ENCODE measurements at places on chromosomes 6 and 20.

DNA sequence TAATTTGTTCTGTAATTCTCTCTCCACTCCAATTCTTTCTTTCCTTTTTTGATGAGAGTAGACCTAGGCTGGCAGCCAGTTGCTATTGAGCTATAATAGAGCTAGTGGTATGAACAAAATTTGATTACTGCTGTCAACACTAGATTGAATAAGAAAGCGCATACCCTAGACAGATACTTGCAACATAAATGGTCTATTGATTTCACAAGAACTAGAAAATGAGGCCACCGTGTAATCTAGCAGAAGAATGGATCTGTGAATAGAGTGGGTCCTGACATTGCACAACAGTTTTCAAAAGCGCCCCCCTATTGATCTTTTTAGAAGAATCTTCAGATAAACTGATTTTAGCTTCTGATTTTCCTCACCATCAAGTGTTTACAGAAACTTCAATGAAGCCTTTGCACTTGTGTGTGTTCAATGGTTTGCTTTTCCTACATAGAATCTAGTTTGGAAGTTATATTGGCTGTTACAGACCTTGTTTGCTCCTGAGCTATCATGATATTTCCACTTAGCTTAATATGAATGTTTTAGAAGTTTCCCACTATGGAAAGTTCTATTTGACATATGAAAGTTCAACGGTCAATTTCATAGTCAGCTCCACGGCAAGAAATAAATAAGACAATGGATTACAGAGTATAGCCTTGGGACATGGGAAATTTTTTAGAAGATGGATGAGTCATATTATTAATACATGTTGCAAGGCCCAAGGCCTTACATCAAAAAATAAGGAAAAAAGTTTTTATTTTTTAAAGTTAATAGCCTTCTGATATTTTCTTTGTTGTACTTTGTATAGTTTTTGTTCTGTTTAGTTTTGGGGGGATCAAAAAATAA, 55.6 kb downstream of the UTRN start:
- DNase-seq = no peak

- no peak for DNase-seq
Measured at GRCh38 chr20:60851826-60852704, 400.0 kb upstream of the CDH4 start.

DNA sequence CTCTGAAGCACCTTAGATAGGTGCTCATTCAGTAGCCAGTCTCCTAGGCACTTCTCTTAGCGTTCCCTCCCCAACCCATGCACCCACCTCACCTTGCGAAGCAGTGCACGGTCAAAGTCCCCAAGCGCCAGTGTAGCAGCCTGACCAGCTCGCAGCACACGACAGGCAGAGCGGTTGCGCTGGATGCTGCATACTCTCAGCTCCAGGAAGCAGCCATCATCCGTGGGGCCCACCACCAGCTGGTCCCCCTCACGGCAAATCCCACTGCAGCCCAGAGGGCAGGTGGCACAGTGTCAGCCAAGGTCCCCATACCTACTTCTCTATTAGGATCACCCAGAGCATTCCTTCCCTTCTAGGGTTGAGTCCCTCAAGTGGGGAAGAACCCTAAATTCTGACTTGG, 6.5 kb downstream of the GTPBP2 start:
- DNase-seq = no peak

DNA sequence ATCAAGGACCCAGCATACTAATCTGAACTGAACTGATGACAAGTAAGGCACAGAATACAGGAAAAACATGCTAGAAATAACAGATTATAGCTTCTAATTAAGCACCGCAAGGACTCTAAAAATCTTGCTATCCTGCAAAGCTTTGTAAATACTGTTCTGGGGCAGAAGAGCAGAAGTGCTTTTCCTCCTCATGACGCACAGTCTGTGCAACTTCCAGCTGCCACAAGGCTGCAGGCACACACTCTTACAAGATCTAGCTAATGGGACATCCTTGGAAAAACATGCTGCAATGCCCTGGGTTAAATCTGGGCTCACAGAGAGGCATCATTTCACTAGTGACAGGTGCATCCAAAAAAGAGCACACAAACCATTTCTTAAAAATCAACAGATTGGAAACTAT, 188.6 kb downstream of the GJA10 start:
- no peak for DNase-seq

DNA sequence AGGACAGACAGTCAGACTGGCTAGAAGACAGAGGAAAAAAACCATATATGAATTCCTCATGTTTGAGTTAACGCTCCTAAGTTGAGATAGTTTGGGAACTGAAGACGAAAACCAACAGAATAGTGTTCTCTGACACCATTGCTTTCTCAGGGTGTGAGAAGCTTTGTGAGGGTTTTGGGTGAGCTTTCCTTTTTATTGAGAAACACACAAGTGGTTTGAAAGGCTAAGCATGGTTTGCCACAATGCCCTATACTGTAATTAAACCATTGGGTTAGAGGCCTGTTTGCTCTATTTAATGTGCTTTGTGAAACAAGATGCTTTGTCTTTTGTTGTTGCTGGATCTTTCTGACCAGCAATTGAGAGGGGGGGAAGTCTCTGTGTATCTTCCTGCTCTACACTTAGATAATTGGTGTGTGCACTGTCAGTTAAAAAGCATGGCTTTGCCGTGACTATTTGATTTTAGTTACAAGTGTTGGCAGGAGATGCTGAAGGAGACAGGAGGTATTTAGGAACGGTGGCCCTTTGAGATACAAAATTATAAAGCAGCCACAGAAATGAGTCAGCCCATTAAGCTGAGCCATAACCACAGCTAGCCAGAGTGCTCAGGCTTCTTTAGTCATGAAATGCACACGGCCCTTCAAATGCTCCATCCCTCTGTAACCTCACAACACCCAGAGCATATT, 273.0 kb upstream of the PREP start:
- DNase-seq = no peak

DNA sequence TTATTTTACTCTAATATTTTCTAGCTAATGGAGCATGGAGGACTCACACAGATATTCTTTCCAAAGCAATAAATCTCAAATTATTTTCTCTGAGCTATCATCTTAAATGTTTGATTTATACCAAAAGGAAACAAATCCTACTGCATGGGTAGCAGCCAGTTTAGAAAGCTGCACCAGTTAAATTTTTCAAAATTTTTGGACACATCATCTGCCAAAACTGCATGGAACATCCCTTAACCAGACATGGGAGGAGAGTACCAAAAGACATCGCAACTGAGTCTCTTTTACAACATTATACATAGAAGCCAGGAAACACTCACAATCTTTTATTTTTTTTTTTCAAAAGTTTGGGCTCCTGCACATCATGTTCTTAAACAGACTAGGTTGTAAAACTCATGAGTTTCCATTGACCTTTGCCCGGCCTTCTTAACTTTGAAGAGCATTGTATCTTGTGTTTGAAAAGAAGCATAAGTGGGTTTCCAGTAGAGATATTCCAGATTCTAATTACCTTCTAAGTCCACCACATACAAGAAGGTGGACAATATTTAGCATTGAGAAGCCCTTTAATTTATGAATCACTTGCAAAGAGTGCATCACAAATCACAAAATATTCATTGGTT, 87.7 kb upstream of the HMGCLL1 start:
- DNase-seq = no peak

GRCh38 chr6:158506601-158507000, 53.3 kb upstream of the TMEM181 start:
- no peak for DNase-seq

DNA sequence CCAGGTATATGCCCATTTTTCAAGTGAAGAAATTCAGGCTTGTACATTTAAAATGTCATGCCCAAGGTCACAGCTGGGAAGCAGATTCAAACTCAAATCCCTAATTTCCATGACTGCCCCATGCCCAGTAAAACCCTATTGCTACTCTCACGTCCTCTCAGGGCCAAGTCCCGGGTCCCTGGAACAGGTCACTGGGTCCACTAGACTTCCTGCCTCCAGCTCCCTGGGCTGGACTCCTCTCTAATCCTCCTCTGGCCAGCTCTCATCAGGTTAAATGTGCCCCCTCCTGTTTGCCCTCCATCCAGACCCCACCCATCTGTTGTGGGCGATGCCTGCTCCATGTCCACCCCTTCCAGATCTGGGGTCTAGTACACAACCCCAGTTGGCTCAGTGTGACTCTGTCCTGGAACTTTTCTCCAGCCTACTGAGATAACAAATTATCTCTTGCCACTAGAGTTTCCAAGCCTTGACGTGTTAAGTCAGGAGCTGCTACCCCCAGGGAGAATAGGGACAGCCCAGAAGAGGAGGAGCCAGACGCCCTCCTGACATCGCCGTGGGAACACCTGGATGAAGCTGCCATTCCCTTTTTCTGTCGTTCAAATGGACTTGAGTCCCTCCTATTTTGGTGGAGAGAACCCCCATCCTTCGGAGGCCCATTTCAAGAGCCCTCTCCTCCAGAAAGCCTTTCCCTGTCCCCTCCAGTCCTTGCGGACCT, 3.7 kb upstream of the SPDEF start:
- no peak for DNase-seq

DNA sequence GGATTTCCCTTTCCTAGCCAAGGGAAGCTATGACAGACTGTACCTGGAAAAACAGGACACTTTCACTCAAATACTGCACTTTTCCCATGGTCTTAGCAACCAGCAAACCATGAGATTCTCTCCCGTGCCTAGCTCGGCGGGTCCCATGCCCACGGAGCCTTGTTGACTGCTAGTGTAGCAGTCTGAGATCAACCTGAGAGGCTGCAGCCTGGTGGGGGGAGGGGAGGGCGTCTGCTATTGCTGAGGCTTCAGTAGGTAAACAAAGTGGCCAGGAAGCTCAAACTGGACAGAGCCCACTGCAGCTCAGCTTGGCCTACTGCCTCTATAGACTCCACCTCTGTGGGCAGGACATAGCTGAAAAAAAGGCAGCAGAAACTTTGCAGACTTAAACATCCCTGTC, 61.8 kb downstream of the EPM2A start:
- DNase-seq = no peak

GRCh38 chr20:22663528-22664025, 79.2 kb upstream of the FOXA2 start:
- DNase-seq = no peak

GRCh38 chr6:29531668-29532067, 27.9 kb downstream of the UBD start:
- DNase-seq = no peak

DNA sequence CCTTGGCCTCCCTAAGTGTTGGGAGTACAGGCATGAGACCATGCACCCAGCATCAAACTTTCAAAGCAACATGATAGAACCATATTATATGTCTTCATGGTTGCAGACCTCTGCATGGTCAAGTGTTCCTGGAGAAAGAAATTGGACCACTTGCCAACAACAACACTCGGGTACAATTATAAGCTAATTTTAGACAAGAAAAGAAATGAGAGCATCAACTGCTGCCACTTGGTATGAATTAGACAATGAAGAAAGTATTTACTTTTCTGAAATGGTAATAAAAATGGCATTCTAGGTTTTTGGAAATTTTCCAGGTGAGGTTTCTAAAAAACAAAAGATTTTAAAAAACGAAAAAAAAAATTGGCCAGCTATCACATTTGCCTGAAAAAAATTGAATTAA, 7.7 kb upstream of the PM20D2 start:
- DNase-seq = no peak

- DNase-seq = no peak
Measured at GRCh38 chr6:152399399-152399798, 237.8 kb downstream of the SYNE1 start.

- DNase-seq = no peak
Measured at GRCh38 chr20:37189416-37190016, 10.2 kb upstream of the MROH8 start.

Data from stimulated activated CD4-positive, alpha-beta T cell treated with anti-CD3 and anti-CD28 coated beads, TNF-alpha, amount 100 ng/mL, for 4 hours (primary cell).